Activated T-helper 1 cell treated with anti-CD3 and anti-CD28 coated beads, Interleukin-2, amount 50 U/mL, for 16 hours (primary cell): ENCODE measurements at places on chromosomes 4 and X.

DNA sequence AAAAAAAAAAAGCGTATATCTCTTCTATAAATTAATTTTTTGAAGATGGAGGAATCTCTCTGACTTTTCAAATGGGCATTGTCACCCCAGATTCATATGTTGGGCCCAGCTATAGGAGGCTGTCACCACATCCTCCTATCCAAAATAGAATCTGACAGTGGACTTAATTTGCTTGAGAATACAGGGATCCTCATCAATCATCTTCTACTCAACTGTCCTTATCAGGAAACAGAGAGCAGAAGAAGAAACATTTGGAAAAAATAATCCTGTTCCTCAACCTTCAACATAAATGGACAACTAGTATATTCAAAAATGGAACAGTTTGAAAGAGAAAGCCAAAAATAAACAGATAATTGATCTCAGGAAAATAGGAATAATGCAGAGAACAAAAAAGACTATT is 725.4 kb upstream of the INTU start:
- no peak for DNase-seq

DNA sequence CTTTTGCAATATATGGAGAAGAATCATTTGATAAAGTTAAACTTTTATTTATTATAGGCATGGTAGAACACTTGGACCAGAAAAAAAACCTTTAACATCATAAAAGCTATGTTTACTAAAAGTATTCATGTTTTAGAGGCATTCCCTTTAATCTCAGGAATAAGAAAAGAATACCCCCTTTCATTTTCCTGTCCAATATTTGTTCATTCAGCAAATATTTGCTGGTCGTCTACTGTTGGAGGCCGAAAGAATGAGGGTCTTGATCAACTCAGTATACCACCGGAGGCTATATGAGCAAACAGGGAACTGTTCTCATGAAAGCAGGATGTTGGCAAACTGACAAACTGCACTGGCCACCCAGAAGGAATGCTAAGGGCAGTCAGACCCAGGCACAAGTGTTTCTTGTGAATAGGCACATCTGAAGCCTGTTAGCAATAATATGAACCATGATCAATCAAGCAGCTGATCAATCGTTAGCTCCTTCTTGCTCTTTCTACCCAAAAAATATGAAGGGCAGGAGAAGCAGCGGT is 480.8 kb upstream of the FAT1 start:
- DNase-seq: no peak

GRCh38 chr4:149145803-149146202 is 669.8 kb downstream of the IQCM start:
- no peak for DNase-seq

GRCh38 chrX:19964017-19964710 is 26.7 kb downstream of the BCLAF3 start:
- DNase-seq: no peak

- DNase-seq: no peak
Observed at GRCh38 chr4:121861426-121861825, 8.8 kb downstream of the BBS7 start.

- no peak for DNase-seq
Observed at GRCh38 chrX:10483191-10483831, 137.1 kb downstream of the MID1 start.

GRCh38 chr4:33494150-33494549 is 2750.2 kb downstream of the ARAP2 start:
- no peak for DNase-seq

- no peak for DNase-seq
Observed at GRCh38 chr4:185752872-185753271, 59.1 kb downstream of the SORBS2 start.

DNA sequence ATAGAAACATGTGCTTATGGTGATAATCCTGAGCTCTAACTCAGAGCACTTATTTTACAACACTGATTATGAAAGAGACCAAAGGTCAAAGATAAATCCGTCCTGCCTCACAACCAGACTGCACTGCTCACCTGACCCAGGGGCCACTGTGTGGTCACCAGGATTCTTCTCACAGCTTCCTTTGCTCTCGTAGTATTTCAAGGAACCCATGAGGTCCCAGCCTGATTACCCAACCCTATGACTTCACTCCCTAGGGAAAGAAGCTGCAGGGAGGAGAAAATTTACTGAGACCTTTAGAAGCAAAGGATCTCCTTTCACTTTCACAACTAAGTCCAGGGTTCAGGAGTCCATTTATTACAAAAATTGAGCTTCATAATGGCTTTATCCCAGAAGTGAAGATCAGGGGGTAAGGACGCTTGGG is 9.6 kb downstream of the SLC25A5 start:
- DNase-seq: no peak

DNA sequence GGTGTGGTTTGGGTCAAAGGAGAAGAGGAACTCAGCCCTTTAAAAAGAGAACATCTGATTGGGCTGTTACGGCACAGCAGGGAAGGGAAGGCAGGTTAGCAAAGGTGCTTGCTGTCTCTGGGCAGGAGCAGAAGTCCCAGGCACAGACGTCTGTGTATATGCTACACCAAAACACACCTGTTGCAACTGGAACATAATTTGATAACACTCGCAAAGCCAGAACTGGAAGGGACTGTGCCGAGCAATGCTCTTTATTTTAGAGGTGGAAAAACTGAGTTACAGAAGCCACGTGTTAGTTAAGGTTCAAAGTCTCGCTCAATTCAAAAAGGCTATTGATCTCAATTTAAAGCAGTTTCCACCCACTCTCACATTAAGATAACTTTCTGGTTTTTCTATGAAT is 2.2 kb upstream of the FAM114A1 start:
- DNase-seq: no peak

- DNase-seq: peak; percentile 16
Observed at GRCh38 chr4:47837094-47837907, 566 bp downstream of the CORIN start.

DNA sequence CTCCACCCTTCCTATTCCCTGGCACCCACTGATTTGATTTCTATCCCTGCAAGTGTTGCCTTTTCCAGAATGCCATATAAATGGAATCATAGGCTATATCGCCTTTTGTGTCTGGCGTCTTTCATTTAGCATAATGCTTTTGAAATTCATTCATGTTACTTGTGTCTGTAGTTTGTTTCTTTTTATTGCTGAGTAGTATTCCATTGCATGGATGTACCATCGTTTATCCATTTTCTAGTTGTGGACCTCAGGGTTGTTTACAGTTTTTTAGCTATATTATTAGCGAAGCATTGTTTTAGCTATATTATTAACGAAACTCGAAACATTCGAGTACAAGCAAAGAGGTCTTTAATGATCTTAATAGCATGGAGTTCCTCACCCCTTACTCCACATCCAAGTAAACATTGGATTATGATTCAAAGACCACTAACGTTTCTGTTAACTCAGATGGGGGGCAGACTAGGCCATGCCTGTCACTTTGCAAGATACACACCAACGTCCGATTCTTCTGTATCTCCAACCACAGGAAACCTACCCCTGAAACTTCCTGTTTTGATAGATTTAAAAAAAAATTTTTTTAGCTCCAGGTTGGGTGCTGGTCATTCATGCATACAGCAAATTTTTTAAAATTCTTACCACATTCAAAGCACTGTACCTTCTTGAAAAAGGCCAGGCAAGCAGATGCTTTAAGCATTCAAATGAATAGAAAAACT is 1.1 kb downstream of the DCK start:
- DNase-seq: no peak

GRCh38 chr4:24003496-24003895 is 113.6 kb upstream of the PPARGC1A start:
- no peak for DNase-seq

GRCh38 chr4:4766564-4766963 is 92.9 kb upstream of the MSX1 start:
- DNase-seq: no peak

- no peak for DNase-seq
Observed at GRCh38 chr4:59966758-59967157, 1233.4 kb upstream of the ADGRL3 start.

GRCh38 chr4:2788101-2788500 is 4.8 kb upstream of the SH3BP2 start:
- DNase-seq: no peak

GRCh38 chr4:12446657-12447185 is 1018.0 kb upstream of the HS3ST1 start:
- no peak for DNase-seq

- DNase-seq: no peak
Observed at GRCh38 chr4:43959976-43960375, 488.6 kb downstream of the KCTD8 start.

DNA sequence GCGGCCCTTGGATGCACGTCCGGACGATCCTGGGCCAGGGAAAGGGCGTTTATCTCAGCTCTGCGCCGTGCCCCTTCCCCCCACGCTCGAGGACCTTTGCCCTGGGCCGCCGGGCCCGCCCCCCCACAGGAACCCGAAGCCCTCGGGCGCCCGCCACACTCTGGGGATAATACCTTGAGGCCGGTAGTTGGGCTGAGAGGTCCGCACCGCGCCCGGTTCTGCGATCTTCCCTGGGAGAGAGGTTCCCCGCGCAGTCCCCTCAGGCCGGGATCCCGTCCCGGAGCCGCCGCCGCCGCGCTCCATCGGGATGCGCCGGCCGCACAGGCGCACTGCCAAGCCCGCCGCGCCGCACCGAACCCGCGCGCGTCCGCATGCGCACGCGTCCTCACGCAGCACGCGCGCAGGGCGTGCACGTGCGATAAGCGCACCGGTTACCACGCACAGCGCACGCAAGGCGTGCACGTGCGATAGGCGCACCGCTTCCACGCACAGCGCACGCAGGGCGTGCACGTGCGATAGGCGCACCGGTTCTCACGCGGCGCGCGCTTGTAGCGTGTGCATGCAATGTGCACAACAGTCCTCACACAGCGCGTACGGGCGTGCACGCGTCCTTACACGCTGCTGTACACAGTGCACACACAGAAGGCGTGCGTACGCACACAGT is at the start of gene MAP7D2:
TSS of gene MAP7D2 (minus strand) at position 331 of the 664 bp plus-strand sequence. CDS start at position 303, 28 bp downstream.
- DNase-seq: no peak
